Kasumi-1 (cell line): ENCODE measurements at places on chromosomes 3 and 15.
A peak's percentile ranks its signal among the peaks of the same experiment; 100 is the strongest.

GRCh38 chr15:40762919-40763800 is 708 bp upstream of the GCHFR start:
- no peak for DNase-seq

DNA sequence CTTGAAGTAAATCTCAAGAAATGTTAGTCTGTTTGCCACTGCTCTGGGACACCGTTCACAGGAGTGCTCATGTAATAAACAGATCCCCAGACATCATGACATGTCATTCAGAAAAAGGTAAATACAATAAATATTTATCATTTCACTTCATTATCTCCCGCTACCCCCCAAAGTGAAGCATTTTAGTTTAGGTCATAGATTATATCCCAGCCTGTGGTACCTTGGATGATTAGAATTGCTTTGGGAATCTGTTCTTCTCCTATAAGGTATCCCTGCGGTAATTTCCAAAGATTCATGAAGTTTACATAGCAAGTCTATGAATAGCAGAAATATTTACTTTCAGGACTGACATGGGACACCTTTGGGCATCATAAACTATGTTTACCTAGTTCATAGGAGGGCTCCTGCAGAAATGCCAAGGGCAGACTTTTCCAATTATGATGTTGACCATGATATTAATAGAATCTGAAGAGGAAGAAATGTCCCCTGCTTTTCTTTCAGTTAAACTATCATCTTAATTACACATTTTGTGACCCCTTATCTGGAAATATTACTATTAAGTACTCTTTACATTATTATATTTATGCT is 268.0 kb downstream of the NAALADL2 start:
- no peak for DNase-seq

- no peak for DNase-seq
Observed at GRCh38 chr3:71703797-71704196, 21.4 kb downstream of the EIF4E3 start.

DNA sequence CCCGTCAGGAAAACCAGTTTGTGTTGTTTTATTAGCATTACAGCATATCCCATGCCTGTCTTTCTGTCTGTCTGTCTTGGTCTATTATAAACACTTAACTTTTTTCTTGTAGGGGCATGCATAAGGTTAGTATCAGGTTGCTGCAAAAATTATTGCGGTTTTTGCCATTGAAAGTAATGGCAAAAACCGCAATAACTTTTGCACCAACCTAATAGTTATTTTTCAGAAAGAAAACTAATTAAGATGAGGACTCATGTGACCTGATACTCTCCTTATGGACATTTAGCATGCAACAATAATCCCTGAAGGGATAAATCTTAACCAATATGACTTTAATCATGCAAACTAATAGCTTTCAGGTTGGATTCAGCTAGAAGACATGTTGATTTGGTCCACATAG is 326.7 kb upstream of the SUCLG2 start:
- no peak for DNase-seq

GRCh38 chr3:54793171-54793570 is 134.7 kb downstream of the LRTM1 start:
- DNase-seq: no peak

- no peak for DNase-seq
Observed at GRCh38 chr3:107013641-107014040, 363.6 kb upstream of the CCDC54 start.

GRCh38 chr15:98699591-98700424 is 51.5 kb downstream of the IGF1R start:
- no peak for DNase-seq

DNA sequence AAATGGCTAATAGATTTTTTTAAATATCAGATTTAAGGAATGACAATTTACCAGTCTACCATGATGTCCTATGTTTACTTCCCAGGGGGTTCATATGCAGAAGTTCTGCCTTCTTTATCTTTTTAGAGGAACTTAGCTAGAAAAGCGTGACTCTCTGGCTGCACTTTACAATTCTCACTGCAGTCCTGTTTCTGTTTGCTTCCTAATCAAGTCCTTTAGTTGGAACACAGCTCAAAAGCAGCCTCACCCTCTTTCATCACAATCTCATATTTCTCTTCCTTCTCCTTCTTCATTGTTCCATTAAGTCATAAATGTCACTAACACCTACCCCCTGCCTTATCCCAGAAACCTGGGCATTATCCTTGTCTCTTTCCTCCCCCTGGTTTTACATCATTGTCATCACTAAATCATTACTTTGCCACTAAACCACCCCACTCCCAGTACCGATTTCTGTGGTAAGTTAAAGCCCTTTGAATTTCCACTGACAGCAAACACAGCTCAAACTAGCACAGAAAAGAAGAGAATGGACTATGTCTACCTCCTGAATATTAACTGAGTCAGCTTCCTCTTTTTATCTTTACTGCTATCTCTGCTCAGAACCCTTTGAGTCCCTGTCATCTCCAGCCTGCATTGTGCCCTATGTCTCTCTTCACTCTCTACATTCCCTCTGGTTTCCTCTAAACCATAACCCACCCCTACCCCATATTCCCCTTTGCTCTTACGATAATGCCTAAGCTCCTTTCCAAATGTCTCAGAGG is 13.8 kb upstream of the PPP4R2 start:
- peak; percentile 42 for DNase-seq

- DNase-seq: peak; percentile 35
Observed at GRCh38 chr15:51576911-51577500, 45.6 kb downstream of the DMXL2 start.

DNA sequence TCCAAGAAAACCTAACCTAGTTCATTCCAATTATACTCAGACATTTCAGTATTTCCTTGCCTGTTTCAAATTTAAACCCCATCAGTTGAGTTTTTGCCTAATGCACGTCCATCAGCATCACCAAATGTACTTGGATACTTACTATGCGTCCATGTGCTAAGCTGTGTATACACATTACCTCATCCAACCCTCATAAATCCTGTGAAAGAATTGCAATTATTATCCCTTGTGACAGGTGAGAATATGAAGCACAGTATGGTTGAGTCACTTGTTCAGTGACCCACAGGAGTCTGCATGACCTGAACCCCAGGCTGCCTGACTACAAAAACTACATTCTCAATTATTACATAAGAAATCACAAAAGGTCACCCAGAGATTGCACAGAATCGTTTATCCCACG is 2.5 kb downstream of the OR5K2 start:
- DNase-seq: no peak

- no peak for DNase-seq
Observed at GRCh38 chr3:13947912-13948311, 68.0 kb upstream of the WNT7A start.
